ENCODE measurements at places on chromosomes 3 and 15.
A peak's percentile ranks its signal among the peaks of the same experiment; 100 is the strongest.

- no peak for DNase-seq
These were observed 39.9 kb downstream of the MYO5A start for GRCh38 chr15:52488830-52489229.

GRCh38 chr3:365268-365667, 168.7 kb downstream of the CHL1 start:
- DNase-seq: no peak

DNA sequence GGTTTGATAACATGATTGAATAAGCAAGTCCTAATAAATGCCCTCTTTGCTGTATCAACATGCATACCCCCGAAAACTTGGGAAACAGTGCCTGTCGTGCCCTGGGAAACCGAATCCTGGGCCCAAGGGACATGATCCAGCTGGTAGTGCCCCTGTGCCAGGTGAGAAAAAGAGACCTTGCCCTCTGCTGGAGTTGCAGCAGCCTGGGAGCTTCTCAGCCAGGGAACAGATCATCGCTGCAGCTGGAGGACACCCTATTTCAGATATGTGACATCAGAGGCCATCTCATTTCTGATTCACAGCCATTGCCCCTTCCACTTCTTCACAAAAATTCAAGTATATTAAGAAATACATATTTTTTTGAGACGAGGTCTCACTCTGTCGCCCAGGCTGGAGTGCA, 32.3 kb downstream of the STOML1 start:
- DNase-seq: no peak

DNA sequence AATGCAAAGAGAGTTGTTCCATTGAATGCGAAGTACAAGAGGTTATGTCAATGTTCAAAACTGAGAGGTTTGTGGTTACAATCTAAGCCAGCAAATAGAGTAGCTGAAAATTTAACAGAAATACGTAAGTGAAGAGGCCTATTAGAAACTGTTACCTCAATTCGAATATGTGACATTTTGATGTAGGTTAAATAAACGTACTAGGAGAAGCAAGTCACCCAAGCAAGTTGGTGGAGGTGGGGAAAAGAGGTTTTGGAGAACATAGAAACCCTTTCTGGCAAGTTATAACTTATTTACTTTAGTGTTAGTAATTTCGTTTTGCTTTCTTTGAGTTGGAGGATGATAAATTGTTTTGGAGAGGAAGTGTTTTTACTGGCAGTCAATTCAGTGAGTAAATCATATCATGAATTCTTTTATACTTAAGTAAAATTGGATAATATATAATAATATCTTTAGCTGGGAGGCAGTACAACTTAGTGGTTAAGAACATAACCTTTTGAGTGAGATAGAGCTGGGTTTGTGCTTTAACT, 91.2 kb upstream of the NAALADL2 start:
- no peak for DNase-seq

- DNase-seq: no peak
These were observed 113.5 kb downstream of the PLD1 start for GRCh38 chr3:171696805-171697204.

GRCh38 chr3:74501007-74501406, 113.5 kb downstream of the CNTN3 start:
- DNase-seq: no peak

- no peak for DNase-seq
These were observed 75.4 kb downstream of the BDH1 start for GRCh38 chr3:197480320-197480719.

GRCh38 chr3:143184099-143184498, 64.5 kb downstream of the CHST2 start:
- no peak for DNase-seq

- DNase-seq: no peak
These were observed 33.0 kb downstream of the PAQR9 start for GRCh38 chr3:142930463-142930862.

DNA sequence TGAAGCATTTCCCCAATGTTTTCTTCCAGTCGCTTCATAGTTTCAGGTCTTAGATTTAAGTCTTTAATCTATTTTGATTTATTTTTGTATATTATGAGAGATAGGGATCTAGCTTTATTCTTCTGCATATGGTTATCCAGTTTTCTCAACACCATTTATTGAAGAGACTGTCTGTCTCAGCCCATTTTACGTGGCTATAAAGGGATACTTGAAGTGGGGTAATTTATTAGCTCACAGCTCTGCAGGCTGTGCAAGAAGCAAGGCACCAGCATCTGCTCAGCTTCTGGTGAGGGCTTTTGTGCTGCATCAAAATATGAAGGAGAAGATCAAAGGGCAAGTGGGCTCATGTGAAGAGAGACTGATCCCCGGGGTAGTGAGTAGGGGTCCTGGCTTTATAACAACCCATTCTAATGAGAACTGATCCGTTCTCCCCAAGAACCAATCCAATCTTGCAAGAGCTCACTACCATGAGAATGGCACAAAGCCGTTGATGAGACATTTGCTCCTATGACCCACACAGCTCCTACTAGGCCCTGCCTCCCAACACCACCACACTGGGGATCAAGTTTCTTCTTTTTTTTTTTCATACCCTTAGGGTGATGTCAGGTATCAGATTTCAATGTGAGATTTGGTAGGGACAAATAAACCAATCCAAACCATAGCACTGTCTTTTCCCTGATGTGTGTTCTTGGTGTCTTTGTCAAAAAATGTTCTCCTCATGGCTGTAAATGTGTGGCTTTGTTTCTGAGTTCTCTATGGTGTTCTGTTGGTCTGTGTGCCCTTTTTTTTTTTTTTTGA, 63.2 kb downstream of the IQGAP1 start:
- DNase-seq: no peak

- DNase-seq: no peak
These were observed 41.5 kb downstream of the LYZL4 start for GRCh38 chr3:42368861-42369260.

GRCh38 chr3:50607271-50608091, 4.1 kb downstream of the CISH start:
- DNase-seq: no peak

GRCh38 chr15:58302832-58303231, 129.0 kb upstream of the LIPC start:
- no peak for DNase-seq

DNA sequence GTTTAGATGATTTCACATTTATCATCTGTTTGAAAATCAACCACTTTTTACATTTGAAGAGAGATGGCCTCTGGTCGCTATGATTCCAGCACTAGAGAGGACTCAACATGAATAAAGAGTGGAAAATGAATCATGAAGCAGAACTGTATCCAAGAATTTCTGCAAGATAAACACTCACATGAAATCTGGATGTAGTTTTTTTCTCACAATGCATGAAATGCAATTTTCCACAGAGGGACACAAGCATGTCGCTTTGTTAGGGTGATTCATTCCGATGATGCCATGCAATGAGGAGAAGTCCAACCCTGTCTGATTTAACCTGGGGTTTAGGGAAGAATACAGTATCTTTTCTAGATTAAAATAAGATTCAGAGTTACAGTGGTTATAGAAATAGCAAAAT, 50.4 kb upstream of the ADCY5 start:
- DNase-seq: no peak

DNA sequence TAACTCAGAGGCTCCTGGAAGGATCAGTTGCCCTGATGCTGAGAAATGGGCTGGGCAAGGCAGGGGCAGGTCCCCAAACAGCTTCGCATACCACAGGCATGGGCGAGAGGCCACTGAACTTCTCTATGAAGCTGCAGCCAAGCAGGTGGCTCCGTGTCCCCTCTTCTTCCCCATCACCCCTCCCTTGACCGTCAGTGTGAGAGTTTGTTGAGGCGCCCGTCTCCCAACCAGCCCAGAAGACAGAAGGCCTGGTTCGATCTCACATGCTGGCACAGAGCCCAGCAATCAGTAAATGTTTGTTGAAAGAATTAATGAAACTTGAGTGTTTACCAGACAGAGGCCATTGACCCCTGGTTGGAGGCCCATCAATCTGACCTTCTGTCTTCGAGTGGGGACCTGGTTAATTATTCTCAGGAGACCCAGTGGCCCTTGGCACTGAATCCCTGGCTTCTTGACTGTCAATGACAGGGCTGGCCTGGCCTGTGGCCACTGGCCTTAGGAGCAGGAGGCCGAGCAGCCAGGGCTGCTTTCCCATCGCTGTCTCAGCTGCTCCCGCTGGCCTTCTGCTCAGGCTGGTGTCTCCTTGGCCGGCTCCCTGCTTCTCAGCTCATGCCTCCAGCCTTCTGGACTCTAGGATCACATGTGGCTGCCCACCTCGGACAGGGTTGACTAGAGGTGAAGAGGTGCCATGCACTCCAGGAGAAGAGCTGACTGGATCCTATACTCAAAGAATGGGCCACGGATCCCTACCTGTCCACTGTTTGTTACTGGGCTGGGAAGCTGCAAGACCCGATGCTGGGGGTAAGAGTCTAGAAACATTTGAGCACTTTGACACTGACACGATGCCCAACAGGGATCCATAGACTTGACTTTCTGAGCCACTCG, 113.4 kb downstream of the ASB7 start:
- DNase-seq: no peak

DNA sequence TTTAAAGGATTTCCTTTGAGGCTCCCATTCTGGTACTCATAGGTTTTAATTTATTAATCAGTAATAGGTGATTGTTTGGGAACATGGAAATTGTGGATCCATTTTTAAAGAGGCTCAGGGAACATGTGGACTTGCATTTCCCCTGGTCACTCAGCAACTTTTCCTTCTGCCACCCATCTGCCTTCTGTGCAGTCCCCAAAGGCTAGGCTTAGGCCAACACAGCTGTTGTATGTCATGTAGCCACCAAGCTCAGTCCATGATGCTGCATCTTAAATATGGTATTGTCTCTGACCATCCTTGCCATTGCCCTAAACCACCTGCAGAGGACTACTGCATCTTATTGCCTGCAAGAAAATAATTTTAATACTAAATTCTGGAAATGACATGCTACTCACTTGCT, 416.7 kb upstream of the SEMA6D start:
- DNase-seq: no peak

DNA sequence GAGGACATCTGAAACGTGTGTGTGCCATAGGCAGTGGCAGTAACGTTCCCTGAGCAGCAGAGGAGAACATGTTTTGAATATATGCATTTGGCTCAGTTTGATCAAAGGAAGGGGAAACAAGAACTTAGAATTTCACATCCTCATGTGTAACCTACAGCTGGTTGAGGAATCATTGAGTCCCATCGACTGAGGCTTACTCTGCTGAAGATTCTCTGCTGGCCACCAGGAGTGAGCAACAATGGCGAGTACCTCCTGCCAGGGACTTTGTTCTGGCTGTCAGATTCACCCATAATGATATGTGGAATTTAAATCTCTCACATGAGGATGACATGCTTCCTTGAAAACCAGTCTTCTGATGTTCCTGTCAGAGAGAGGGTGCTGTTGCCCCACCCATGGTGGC, 21.3 kb downstream of the GORASP1 start:
- no peak for DNase-seq

- no peak for DNase-seq
These were observed 46.5 kb upstream of the LIMD1 start for GRCh38 chr3:45547764-45548680.

- peak; percentile 38 for DNase-seq
These were observed 418.3 kb downstream of the OTOL1 start for GRCh38 chr3:161914703-161915417.
